Astrocyte of the spinal cord (primary cell): ENCODE measurements at places on chromosomes 5 and 9.

DNA sequence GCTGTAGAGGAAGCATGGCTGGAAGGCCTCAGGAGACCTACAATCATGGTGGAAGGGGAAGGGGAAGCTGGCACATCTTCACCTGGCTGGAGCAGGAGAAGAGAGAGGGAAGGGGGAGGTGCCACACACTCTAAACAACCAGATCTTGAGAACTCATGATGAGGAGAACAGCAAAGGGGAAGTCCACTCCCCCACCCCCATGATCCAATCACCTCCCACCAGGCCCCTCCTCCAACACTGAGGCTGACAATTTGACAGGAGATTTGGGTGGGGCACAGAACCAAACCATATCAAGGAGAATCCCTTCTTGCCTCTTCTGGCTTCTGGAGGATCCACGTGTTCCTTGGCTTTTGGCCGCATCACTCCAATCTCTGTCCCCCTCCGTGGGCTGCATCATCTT, 13.1 kb upstream of the CMBL start:
- no peak for DNase-seq

GRCh38 chr5:143558048-143558447, 154.6 kb upstream of the NR3C1 start:
- DNase-seq, result no peak

GRCh38 chr5:57791875-57792274, 309.3 kb upstream of the ACTBL2 start:
- DNase-seq, result no peak

GRCh38 chr5:72107901-72108201, 576 bp downstream of the MAP1B start:
- peak; percentile 46 for DNase-seq

DNA sequence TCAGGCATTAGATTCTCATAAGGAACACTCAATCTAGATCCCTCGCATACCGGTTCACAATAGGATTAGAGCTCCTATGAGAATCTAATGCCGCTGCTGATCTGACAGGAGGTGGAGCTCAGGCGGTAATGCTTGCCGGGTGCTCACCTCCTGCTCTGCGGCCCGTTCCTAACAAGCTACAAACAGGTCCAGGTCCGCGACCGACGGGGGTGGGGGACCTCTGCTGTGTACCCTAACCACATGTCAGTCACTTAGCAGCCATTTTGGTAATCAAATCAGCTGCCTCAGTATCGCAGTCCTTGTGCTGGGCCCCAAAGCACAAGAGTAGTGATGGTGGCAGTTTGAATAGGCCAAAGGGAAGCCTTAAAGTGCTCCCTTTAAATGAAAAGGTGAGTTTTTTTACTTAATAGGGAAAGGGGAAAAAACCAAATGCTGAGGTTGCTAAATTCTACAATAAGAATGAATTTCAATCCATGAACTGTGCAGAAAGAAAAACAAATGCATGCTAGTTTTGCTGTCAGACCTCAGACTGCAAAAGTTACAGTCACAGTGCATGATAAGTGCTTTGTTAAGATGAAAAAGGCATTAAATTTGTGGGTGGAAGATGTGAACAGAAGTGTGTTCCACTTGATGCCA, 67.0 kb upstream of the TNPO1 start:
- DNase-seq, result no peak

GRCh38 chr9:79189511-79189924, 382.2 kb upstream of the TLE4 start:
- DNase-seq, result peak; percentile 80

- no peak for DNase-seq
Observed at GRCh38 chr9:137339045-137339907, 37.2 kb upstream of the NRARP start.
